ENCODE measurements at places on chromosomes 5 and 9.
A peak's percentile ranks its signal among the peaks of the same experiment; 100 is the strongest.

DNA sequence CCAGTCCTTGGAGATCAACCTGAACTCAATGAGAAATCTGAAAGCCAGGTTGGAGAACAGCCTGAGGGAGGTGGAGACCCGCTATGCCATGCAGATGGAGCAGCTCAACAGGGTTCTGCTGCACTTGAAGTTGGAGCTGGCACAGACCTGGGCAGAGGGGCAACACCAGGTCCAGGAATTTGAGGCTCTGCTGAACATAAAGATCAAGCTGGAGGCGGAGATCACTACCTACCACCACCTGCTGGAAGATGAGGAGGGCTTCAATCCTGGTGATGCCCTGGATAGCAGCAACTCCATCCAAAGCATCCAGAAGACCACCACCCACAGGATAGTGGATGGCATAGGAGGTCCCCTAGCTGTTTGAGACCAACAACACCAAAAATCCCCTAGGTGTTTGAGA is 30.5 kb upstream of the SPZ1 start:
- no peak for DNase-seq

GRCh38 chr5:83474991-83475390 is 3.4 kb downstream of the VCAN start:
- DNase-seq: no peak

- DNase-seq: no peak
Measured at GRCh38 chr5:179805070-179805528, 1.6 kb downstream of the MGAT4B start.

DNA sequence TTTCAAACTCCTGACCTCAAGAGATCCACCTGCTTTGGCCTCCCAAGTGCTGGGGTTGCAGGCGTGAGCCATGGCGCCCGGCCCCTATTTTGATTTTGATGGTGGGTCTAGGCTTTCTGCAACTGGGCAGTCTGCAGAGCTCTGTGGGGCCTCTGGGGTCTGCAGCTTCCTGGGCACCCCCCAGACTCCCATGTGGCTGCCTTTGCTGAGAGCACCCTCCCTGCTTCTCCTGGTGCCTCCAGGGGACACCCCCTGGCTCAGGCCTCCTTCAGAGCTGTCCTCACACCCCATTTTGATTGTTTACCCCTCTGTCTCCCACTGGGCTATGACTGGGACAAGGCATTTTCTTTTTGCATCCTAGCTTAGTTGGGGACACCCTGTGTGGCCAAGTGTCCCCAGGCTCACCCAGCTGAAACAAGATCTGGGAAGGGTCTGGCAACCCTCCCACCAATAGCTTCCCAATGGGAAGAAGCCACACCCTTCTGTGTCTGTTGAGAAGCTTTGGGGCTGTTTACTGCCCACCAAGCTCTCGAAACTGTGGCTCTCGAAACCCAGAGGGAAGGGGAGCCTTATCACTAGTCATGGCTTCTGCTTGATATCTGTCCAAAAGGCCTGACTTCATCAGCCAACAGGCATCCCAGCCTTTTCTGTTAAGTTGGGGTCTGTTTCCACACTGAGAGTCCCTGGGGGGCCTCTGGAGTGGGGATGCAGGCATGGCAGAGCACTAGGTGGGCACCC is 204.4 kb upstream of the IER5L start:
- no peak for DNase-seq

GRCh38 chr9:120852240-120853010 is 9.7 kb upstream of the PSMD5 start:
- DNase-seq: no peak

DNA sequence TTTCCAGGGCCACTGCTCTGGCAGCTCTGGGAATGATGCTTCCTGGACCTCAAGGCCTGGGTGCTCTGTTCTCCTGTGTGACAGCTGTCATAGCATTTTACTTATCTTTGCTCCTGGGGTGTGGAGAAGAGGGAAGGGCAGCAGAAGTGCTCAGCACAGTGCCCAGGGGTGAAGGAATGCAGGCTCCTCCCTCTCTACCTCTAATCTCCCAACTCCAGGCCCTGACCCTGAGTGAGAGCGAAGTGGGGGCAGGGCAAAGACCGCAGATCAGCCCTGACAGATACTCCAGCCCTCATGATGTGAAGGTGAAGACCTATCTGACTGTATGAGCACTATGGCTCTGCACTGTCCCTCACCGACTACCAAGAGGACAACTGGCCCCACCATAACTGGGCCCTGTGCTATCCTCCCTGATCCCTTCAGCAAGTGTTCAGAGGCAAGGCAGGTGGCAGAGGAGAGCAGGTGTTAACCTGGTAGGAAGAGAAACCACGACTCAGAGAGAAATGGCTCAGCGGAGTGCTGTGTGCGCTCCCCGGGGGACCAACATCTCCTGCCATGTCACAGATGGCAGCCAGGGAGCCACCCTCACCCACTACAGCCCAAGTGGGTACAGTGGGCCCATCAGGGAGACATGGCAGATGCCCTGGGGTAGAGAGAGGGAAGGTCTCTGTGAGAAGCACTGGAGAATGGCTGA is 16.8 kb downstream of the ACSL6 start:
- DNase-seq: no peak

- no peak for DNase-seq
Measured at GRCh38 chr9:13716601-13717321, 437.3 kb upstream of the MPDZ start.

GRCh38 chr9:27193886-27194285 is 84.9 kb downstream of the TEK start:
- no peak for DNase-seq

DNA sequence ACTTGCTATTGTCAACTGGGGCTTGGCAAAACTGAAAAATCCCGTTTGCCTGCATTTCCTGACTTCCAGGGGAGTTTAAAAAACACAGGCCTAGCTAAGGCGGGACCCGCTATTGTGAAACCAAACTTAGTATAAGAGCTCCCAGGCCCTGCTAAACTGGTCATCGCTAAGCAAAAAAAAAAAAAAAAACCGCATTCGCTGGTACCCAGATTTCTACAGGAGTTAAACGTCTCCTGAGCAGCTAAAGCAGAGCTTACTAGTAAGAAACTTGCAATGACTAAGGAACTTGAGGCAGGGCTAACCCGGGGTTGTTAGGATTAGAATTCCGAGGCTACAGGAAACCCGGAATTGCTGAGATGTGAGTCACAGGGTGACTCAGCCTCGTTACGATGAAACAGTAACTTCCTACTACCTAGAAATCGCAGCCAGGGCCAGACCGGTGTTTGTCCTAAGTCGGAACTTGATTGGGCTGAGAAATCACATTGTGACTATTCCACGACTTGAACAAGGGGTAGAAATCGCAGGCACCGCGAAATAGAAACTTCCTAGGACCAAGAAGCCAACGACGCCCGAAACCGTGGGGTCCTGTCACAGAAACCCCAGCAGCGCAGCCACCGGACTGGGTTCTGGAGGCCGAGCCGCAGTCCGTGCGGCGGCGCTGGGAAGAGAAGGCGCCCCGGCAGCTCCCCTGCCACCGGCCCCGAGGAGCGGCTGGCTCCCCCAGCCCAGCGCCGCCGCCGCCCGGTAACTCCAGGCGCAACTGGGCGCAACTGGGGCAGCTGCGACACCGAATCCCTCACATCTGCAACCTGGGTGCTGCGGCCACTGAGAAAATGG is 89.4 kb downstream of the ANXA2R start:
- DNase-seq: peak; percentile 85

DNA sequence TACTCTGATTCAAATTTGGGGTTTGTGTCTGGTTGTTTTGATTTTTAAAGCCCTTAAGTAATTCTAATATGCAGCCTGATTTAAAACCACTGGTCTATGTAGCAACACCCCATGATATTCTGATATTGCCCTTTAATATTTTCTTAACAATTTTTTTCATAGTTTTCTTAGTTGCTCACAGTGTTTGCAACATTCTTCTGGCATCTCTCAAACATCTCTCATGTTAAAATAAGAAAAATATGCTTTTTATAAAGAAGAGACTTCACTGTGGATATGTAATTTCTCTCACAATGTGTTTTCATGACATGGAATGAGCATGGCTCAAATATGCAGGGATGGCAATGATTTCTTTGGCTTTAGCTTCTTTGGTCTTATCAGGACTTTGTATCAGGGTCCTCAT is 183.7 kb downstream of the TAF11L14 start:
- no peak for DNase-seq
